ENCODE measurements at places on chromosomes 5 and 9. TPM values are rescaled to one million over a fixed set of nuclear protein-coding genes. Genes with fewer than 3 reads are reported as not detected.

GRCh38 chr9:114434878-114435311, 47.1 kb upstream of the AKNA start:
- H3K27me3 ChIP-seq, result no peaks in the 10 kb centered on the region
- no peaks in the 10 kb centered on the region for H3K4me1 ChIP-seq
- H3K4me3 ChIP-seq, result no peak overlapping the region

Gene PITX1
- 0.95 TPM for total RNA-seq

DNA sequence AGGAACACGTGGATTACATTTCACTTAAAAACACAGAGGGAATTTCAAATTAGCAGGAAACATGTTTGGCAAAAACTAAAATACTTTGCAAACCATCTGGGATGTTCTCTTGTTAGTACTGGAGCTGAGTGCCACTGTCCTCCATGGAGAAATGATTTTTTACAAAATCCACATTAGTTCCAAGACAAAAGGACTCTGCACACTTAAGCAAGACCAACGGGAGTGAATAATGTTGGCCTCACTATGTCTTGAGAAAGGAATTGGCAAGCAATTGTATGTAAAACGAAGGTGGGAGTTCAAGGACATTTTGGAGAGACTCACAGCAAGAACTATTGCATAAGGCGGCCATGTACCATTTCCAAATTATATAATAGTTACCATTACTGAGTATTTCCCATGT, 547.5 kb downstream of the EBF1 start:
- no peak overlapping the region for H3K4me3 ChIP-seq
- no peak overlapping the region for H3K27ac ChIP-seq
- no peaks in the 10 kb centered on the region for H3K4me1 ChIP-seq
- H3K27me3 ChIP-seq, result no peaks in the 10 kb centered on the region

DNA sequence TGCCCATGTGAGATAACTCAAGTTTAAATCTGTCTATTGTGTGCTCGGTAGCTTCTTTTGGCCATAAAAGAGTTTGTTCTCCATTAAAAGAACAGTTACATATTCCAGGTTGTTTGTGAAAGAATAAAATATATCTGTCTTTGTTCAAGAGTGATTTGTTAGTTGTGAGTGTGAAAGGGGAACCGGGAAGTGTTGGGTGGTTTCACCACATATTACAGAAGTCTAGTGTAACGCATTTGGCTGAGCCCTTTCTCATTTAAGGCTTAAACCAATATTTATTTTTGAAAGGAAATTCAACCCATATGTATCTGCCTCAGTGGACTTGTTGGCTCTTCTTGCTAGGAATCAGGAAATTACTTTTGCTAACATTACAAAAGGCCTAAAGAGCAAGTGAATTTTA, 54.1 kb upstream of the DMRTA1 start:
- H3K27me3 ChIP-seq, result no peaks in the 10 kb centered on the region
- DNase-seq, result no peak
- H3K4me1 ChIP-seq, result no peaks in the 10 kb centered on the region

- H3K4me1 ChIP-seq, result no peaks in the 10 kb centered on the region
- H3K27me3 ChIP-seq, result no peaks in the 10 kb centered on the region
- H3K36me3 ChIP-seq, result no peaks in the 10 kb centered on the region
- H3K4me3 ChIP-seq, result no peak overlapping the region
- no peak for DNase-seq
Measured at GRCh38 chr9:135079676-135080075, 7.8 kb upstream of the OLFM1 start.

Gene PHYHD1
- total RNA-seq, result 40.0 TPM

DNA sequence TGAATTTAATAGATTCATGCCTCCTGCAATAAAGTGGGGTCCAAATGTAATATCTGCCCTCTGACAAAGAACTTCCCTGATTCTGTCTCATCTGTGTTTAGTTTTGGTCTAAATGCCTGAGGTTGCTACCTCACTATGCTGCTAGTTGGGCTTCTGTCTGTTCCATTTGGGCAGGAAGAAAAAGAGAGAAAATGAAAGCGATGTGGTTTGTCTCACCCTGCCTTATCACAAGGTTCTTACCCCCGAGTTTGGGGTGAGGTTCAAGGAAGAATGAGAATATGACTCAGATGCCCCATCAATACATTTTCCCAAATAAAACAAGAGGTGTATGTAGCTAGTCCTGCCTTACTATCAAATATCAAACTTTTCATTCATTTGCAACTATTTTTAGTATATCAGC, 132.1 kb upstream of the MTAP start:
- no peak for DNase-seq
- H3K27me3 ChIP-seq, result no peaks in the 10 kb centered on the region
- H3K4me3 ChIP-seq, result no peak overlapping the region
- no peaks in the 10 kb centered on the region for H3K36me3 ChIP-seq
- no peak overlapping the region for H3K27ac ChIP-seq

DNA sequence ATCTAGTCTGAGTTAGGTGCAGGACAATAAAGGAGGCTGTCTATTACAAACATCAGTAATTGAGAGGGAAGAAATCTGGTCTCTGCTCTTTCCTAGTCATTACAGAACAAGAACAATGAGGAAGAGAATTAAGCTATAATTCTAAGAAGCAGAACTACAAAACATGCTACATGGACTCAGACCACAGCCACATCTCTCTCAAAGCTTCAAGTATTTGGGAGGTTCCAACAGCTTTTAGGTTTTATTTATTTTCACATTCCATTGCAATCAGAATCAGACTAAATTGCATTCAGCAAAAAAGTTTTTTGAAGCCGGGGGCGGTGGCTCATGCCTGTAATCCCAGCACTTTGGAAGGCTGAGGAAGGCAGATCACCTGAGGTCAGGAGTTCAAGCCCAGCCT, 1.1 kb upstream of the GRPEL2 start:
- no peaks in the 10 kb centered on the region for H3K36me3 ChIP-seq
- DNase-seq, result no peak
- no peak overlapping the region for H3K27ac ChIP-seq
- H3K4me3 ChIP-seq, result no peak overlapping the region
- H3K27me3 ChIP-seq, result no peaks in the 10 kb centered on the region

DNA sequence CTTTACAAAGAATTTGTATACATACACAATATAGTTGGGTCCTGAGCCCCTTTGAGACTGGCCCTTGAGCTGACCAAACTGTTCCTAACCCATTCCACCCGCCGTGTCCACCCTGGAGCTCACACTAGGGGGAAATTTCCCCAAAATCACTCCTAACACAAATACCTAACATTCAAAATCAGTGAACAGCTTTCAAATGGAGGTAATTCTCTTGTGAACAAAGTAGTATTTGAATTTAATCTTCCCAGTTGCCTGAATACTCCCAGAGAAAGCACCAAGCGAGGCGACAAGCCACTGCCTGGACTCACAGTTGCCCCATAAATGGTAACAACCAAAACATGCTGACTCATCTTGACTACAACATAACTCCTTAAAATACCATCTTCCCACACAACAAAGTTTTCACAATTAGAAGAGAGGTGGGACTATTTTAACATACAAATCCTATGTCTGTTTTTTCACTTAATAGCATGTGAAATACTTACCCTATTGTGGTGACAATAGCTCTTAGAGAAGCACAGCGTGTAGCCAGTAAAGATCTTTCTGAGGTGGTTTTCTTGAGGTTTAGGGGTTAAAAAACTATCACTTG, 31.7 kb upstream of the SCAMP1 start:
- no peak for DNase-seq
- no peaks in the 10 kb centered on the region for H3K4me1 ChIP-seq
- H3K27ac ChIP-seq, result no peak overlapping the region
- H3K36me3 ChIP-seq, result no peaks in the 10 kb centered on the region
